ENCODE measurements at places on chromosomes 3 and 15.

- peak; percentile 89 for DNase-seq
Observed at GRCh38 chr3:188154014-188154808, at the start of gene LPP. Gene LPP, plus strand, starts transcription at chr3:188154157. Its CDS starts 251,964 bp downstream, at chr3:188406121.

DNA sequence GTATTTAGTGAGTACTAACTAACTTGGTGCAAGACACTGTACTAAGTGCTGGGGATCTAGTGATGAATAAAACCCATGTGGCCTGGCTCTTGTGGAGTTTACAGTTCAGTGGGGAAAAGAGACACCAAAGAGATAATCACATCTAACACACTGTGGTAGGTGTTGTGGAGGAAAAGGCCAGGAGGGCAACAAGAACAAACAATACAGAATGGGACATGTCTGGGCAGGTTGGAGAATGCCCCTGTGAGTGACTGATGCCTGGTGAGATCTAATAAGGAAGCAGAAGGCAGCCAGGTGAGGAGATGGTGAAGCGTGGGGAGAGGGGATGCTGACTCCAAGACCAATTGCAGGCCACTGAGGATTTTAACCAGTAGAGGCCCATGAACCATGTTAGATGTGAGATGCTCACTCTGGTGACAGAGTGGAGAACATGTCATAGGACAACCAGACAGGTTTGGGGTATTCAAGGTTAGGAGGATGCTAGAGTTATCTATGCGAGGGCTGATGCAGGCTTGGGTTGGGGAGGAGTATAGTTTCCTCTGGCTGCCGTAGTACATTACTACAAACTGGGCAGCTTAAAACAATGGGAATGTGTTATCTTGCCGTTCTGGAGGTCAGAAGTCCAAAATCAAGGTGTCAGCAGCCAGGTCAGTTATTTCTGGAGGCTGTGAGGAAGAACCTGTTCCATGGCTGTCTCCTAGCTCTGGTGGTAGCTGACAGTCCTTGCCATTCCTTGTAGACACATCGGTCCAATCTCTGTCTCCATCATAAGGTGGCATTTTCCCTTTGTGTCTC lies 81.4 kb downstream of the ARNT2 start:
- DNase-seq = no peak

GRCh38 chr3:106036696-106037095 lies 167.9 kb upstream of the CBLB start:
- no peak for DNase-seq

DNA sequence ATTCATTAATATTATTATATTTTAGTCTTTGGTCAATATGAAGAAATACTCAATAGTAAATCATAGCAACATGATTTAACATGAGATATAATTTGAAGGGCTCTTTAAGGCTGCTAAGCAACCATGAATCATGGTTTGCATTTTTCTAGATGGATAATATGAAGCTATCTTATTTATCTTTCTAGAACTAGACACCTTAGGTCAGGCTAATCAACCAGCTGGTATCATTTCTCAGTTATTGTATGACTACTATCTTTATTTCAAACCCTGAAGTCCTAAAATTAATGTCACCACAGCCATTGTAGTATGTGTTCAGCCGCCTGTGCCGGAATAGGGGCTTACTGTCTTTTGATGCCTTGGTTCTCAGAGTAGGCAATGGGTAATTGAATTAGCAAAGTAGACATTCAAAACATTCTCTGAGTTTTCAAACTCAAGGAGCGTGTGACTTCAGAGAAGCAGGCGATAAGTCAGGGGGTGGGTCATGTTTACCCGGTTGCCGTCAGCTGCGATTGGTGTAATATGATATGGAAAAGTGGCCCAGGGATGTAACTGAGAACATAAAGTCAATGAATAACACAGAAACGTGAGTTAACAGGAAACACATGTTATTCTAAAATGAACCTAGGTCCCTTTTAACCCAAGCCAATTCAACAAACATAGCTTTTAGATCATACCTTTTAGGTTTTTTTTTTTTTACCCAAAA lies 93.4 kb upstream of the CTDSPL start:
- DNase-seq = no peak

DNA sequence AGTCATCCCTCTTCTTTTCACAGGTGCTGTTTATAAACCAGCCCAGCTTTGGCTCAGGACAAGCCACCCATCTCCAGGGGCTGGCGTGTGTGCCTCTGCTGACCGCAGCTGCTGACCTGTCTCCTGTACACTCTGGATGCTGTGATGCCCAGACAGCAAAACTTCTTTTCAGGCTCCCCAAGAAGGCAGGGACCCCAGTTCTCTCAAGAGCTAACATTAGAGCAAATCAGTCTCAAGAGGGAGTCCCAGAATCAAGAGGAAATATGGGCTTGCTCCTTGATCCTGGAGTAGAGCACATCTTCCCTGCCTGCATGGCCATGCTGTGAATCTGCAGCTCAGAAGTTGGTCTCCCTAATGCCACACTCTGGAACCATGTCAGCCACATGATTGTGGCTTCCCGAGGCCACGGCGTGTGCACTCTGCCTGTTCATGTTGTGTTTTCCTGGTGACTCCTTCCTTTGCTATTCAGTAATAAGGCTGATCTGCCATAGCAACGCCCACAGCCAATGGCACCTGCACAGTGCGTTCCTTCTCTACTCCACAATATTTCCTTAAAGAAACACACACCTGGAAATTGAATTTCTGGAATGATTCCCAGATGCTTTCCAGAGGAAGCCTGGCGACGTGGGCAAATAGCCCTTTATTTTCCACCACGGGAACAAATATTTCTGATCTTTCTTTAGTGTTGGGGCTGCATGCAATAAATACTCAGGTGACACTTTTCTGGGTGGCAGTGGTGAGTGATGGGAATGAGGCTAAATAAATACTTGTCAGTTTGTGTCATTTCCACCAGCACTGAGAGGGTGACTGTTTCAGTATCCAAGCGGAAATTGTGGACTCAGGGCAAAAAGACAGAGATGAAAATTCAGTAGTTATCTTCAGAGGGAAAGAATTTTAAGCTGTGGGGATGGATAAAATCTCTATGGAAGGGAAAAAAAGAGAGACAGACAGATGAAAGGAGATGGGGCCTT lies 21.9 kb upstream of the THSD4 start:
- DNase-seq = no peak

Data from CD4-positive, alpha-beta T cell treated with Interferon alpha-2 for 1 hour (primary cell).